ENCODE measurements at places on chromosomes 2 and 18.

GRCh38 chr2:213016984-213017351, 134.4 kb downstream of the IKZF2 start:
- no peak for DNase-seq

GRCh38 chr2:98746426-98746825, 15.5 kb upstream of the MGAT4A start:
- DNase-seq: no peak

- DNase-seq: no peak
Observed at GRCh38 chr2:19627359-19627758, 268.9 kb upstream of the OSR1 start.

- no peak for DNase-seq
Observed at GRCh38 chr2:165801176-165801575, 7.1 kb upstream of the GALNT3 start.

DNA sequence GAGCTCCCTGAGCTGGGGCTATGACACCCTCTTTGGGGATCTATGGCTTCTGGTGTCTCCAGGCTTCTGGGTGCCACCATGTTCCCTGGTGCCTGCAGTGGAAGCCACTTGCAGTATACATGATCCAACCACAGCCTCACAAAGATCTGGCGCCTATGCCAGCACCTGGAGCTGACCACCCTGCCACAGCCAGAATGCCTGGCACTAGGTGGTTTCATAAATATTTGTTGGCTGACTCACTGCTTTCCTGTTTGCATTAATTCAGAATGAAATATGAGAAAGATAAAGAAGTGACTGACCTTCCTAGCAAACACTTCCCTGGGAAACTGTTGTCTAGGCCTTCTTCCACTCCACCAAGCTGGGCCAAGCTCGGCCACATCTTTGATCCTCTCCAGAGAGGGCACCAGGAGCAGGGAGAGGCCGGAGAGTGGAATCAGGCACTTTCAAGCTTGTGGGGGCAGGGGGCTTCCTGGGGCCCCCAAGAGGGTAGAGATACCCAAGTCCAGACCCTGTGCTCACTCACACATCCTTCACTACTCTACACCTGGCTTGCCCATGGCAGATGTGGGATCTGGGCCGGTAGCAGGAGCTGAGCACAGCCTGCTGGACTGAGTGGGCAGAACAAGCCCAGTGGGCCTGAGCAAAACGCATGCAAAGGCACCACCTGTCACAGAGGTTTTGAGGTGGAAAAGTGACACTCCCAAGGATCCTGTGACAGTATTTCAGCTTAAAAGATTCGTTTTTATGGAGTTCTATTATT, 565.7 kb downstream of the SLC4A3 start:
- DNase-seq: no peak

DNA sequence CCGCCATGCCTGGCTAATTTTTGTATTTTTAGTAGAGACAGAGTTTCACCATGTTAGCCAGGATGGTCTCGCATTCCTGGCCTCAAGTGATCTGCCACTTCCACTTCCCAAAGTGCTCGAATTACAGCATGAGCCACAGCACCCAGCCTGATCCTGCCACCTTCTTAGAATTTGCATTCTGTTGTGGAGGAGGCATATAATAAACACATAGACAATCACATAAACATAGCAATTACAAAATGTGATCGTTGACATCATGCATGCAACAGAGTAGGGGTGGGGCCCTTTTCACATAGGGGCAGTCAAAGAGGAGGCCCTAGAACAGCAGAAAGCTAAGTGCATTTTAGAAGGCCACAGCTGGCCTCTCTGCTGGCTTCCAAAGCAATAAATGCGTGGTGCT, 39.9 kb upstream of the TSPYL6 start:
- no peak for DNase-seq

- DNase-seq: no peak
Observed at GRCh38 chr18:57730146-57730545, 73.0 kb downstream of the ATP8B1 start.
